ENCODE measurements at places on chromosomes 7 and 10.

- no peak for DNase-seq
Observed at GRCh38 chr10:130750441-130750840, 561.1 kb downstream of the TCERG1L start.

GRCh38 chr10:8279598-8279997 lies 225.1 kb downstream of the GATA3 start:
- no peak for DNase-seq

- DNase-seq = no peak
Observed at GRCh38 chr10:11193001-11193551, 175.4 kb downstream of the CELF2 start.

GRCh38 chr7:22364900-22365299 lies 7.9 kb upstream of the RAPGEF5 start:
- DNase-seq = no peak

DNA sequence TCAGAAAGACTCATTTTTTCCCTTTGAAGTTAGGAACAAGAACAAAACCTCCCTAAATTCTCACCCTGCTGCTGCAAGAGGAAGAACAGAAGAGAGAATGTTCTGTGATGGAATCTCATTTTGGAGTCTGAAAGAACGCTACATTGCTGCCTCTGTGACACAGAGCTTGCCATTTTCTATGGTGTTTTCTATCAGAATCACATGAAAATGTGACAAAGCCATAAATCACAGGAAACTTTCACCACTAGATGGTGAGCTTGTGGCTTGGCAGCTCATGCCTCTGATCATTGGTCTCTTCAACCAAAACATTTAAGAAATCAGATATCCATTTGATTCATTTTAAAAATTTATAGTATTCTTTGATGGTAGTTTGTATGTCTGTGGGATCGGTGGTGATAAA lies 82.9 kb downstream of the CADPS2 start:
- peak; percentile 13 for DNase-seq

DNA sequence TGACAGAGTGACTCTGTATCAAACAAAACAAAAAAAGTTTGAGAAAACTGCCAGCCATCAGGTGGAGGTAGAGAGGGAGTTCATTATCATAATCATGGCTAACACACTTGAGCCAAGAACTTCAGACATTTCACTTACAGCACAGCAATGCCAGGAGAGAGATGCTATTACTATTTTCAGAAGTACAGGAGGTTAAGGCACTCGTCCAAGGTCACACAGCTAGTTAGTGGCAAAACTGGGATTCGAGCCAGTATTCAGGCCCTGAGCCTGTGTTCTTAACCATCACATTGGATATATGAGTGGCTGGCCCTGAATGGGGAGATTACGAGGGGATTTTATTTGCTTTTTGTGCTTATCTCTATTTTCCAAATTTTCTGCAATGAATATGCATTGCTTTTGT lies 24.8 kb upstream of the UNC5B start:
- no peak for DNase-seq

DNA sequence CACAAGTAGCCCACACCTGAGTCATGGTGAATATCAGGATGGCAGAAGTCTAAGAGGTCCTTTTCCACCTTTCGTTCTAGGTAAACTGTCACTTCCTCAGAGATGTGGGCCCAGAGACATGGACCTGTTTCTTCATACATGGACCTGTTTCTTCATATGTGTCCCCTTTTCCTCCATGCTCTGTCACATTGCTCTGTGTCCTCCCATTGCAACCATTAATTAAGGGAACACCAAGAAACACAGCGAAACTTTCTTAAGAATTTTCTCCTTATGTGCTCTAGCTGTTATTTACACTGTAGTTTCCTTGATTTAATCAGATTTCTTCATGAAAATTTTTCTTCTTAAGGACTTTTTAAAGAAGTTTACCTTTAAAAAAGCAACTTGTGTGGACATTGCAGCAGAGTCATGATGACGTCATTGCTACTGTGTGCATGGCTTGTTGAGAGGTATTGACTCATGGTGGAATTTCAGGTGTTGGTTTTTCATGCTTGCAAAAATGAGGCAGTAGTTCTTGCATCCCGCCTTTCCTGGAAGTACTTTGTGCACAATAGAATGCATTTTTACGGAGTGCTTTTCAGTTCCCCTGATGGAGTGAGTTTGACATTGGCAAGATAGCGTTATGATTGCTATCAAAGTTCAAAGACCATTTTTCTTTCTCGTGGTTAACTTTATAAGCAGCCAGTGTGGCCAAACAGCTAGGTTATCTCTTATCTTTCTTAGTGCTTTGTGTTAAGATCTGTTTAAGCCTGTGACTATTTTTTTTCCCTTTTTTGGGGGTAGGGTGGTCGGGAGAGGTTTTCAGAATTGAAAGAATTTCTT lies 37.7 kb downstream of the CFAP58 start:
- no peak for DNase-seq

GRCh38 chr10:122878799-122879338 lies 512 bp downstream of the FAM24B start:
- no peak for DNase-seq

- no peak for DNase-seq
Observed at GRCh38 chr7:105438847-105439173, 50.1 kb upstream of the SRPK2 start.

DNA sequence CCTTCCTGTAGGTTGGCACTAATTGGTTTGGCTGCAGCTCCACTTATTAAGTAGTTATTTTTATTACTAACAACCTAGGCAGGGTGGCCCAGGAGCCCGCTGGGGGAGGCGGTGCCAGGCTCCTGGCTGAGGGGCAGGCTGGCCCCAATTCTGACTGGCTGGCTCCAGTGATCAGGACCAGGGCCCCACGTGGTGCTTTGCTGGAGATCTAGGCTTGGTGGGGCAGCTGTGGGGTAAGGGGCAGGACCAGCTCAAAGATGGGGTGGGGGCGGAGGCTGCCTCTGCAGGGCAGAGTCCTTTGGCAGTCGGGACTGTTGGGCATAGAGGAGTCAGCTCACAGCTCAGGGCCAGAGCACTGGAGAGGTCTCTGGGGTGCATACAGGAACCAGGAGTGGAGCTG lies 2.4 kb downstream of the ASL start:
- DNase-seq = no peak

GRCh38 chr7:15446722-15447121 lies 115.1 kb downstream of the AGMO start:
- no peak for DNase-seq

GRCh38 chr7:30327813-30328212 lies 43.4 kb downstream of the ZNRF2 start:
- DNase-seq = no peak

GRCh38 chr10:93152136-93152535 lies 78.4 kb downstream of the CYP26A1 start:
- DNase-seq = no peak

GRCh38 chr10:69578508-69578991 lies 5.3 kb upstream of the NEUROG3 start:
- no peak for DNase-seq

- no peak for DNase-seq
Observed at GRCh38 chr7:12620371-12620770, 49.9 kb downstream of the SCIN start.

DNA sequence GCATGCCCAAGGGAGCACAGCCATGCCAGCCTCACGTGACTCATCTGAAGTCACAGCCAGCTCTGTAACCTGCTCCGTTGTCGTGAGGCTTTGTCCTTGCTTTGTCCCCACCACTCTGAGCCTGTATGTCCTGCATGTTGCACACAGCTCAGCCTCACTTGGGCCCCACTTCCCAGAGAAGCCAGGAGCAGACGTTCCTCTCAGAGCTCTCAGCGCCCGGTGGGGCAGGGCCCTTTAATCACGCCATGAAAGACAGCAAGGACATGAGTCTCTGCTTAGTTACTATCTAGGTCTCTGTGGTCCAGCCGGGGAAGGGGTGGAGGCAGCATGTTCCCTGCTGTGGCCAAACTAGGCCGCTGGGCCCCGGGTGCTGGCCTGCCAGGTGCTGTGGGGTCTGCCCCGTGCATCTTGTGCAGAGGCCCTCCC lies 127.4 kb upstream of the FAM20C start:
- DNase-seq = no peak

- no peak for DNase-seq
Observed at GRCh38 chr10:111758593-111758992, 425.0 kb downstream of the GPAM start.

DNA sequence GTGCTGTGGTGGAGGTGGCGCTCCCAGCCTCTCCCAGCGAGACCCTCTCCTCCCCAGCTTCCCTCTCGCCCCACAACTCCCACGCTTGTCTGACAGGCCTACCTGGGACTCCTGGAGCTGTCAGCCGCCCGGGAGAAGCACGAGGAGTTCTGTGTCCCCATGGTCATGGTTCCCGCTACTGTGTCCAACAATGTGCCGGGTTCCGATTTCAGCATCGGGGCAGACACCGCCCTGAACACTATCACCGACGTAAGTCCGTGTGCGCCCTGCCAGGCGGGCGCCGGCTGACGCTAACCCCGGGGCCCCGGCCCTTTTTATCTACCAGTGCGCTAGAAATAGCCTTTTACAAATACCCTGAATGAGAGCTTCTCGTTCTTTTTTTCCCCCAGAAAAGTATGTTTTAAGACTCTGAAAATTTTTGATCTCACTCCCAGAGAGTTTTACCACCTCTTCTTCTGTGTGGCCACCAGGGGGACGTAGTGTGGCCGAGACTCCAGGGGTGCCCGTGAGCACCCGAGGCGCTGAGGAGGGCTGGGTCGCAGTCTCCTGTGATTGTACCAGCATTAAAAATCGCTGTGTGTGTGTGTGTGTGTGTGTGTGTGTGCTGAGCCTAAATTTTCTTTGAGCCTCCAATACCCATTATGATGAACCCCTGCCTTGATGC lies 52.6 kb downstream of the PFKP start:
- no peak for DNase-seq

- no peak for DNase-seq
Observed at GRCh38 chr7:149707448-149707886, 65.9 kb downstream of the ZNF467 start.

DNA sequence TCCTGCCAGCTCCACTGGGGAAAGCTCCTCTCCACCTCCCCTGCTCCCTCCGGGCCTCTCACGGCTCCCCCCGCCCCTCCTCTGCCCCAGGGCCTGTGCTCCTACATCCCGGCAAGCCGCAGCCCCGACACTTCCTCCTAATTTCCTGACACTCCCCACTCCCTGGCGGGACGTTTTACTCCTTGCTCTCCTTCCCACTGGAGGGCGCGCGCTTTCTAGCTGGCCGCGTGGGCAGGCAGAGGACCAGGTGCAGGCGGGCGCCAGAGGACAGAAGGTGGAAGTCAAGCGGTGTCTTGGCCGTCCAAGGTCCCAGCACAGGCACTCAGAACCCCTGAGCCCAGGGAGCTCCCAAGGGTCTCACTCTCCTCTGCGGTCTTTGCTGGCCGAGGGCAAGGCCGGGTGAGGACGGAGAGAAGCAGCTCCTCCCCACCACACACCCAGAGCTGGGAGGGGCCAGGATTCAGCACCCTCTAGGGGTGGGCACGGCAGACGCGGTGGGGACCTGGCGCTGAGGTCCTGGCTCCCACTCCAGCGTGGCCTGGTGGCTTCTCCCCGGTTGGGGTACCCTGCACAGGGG lies 19.1 kb downstream of the ADAM8 start:
- no peak for DNase-seq

GRCh38 chr10:125060482-125060825 lies 99.9 kb downstream of the CTBP2 start:
- DNase-seq = no peak

DNA sequence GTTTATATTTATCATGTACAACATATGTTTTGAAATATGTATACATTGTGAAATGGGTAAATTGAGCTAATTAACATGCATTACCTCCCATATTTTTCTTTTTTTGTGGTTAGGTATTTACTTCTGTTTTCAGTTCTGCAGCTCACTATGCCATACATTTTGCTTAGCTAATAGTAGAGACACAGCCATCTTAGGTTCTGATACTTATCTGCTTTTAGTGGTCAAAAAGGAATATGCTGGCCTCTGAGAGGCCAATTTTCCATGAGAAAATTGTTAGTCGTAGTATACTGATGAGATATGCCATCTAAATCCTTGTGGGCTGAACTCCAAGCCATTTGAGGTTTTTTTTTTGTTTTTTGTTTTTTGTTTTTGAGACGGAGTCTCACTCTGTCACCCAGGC lies 31.0 kb downstream of the SGPL1 start:
- DNase-seq = no peak

GRCh38 chr7:95619921-95620320 lies 23.6 kb upstream of the PDK4 start:
- DNase-seq = no peak

- no peak for DNase-seq
Observed at GRCh38 chr10:13820964-13821337, 234.2 kb downstream of the PRPF18 start.

- DNase-seq = no peak
Observed at GRCh38 chr7:2116989-2117591, 115.7 kb downstream of the MAD1L1 start.

GRCh38 chr7:510782-511281 lies 8.8 kb downstream of the PDGFA start:
- no peak for DNase-seq

DNA sequence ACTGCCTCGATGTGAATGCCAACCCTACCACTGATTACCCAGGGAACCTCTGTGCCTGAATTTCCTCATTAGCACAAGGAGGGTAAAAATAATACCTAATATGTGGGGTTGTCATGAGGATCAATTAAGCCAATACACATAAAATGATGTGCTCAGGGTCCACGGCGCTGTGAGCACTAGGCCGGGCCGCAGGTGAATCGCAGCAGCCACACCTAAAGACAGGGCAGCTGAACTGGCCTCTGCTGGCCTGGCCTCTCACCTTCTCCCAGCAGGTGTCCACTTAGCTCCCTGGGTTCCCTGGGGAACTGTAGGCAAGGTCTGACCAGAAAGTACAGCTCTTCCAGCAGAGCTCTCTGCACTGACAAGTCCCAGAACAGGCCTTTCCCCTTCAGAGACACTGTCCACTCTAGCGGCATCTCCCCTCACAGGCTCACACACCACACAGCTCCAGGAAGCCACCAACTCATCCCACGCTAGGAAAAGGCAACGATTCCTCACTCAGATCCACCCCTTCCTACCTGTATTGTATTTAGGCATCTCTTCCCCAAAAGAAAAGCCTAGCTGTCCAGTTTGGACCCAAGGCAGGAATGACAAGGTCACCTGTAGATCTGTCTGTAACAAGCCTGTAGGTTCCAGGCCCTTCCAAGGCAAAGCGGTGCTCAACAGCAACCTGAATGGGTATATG lies 273.1 kb downstream of the USP6NL start:
- DNase-seq = no peak

DNA sequence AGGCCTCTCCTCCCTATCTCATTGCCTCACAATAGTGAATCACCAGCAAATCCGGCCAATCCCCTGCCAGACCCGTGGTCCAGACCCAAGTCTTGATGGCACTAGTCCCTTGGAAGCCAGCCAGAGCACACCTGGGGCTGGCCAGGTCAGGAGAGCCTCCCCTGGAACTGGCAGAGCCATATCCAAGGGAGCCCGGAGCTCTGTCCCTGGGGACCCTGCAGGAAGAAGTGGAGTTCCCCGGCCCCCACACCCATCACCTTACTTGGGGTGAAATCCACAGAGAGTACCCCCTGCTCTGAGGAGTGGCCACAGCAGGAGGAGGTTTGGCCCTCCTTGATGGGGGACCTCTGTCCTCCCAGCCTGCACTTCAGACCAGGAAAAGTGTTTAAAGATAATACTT lies 122.5 kb downstream of the HECW1 start:
- DNase-seq = no peak

GRCh38 chr7:131027287-131027773 lies 293.3 kb upstream of the KLF14 start:
- DNase-seq = no peak

GRCh38 chr7:47239034-47239433 lies 342.9 kb downstream of the TNS3 start:
- DNase-seq = no peak

- no peak for DNase-seq
Observed at GRCh38 chr10:44467900-44468299, 83.0 kb upstream of the CXCL12 start.

- no peak for DNase-seq
Observed at GRCh38 chr7:36141351-36141750, 11.7 kb upstream of the EEPD1 start.

- DNase-seq = no peak
Observed at GRCh38 chr7:101924171-101924570, 106.7 kb downstream of the CUX1 start.

All from smooth muscle cell of the brain vasculature (primary cell).